Right atrium auricular region (tissue), 2 donors: ENCODE measurements at places on chromosomes 5 and 9. TPM values are rescaled to one million over a fixed set of nuclear protein-coding genes. Genes with fewer than 3 reads are reported as not detected.

The PCDH12 gene
- 8.8 TPM for total RNA-seq

DNA sequence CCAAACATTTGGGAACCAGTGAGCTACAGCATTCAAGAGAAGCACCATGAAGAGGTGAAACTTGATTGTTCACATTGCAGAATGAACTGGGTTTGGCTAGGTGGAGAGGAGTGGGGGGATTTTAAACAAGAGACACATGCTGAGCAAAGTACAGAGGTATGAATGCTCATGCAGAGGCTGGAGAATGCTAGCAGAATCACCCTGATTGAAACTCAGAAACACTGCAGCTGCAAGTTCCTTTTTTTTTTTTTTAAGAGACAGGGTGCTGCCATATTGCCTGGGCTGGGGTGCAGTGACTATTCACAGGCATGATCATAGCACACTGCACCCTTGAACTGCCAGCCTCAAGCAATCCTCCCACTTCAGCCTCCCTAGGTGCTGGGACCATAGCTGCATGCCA lies 35.1 kb downstream of the DENND1A start:
- DNase-seq: no peak

DNA sequence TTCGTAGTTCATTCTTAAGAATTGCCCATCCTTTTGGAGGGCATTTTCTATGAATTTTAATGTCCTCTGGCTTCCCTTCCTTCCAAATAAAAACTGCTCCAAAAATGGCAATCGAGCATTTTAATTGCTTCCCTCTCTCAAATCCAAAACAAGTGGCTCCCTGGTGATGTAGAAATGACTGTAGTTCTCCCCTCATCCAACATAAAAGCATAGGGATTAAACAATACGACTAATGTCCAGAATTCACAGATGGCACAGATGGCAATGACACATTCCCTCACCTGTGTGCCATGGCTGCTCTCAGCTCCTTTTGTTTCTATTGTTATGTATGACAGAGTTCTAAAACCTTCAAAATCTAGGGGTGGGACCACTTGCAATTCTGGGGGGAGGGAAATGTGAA lies 417.3 kb downstream of the RAB3C start:
- no peak for DNase-seq

The PCDHGA2 gene
- 7.5 TPM for total RNA-seq

The NMUR2 gene
- not detected for total RNA-seq

GRCh38 chr5:79032031-79032695 lies 37.3 kb downstream of the DMGDH start:
- DNase-seq: no peak

GRCh38 chr5:168592014-168592368 lies 12.8 kb upstream of the PANK3 start:
- DNase-seq: no peak

The ALDOB gene
- total RNA-seq: 0.85 TPM

GRCh38 chr5:67748165-67748690 lies 467.3 kb upstream of the PIK3R1 start:
- DNase-seq: no peak

The NUTM2G gene
- not detected for total RNA-seq

DNA sequence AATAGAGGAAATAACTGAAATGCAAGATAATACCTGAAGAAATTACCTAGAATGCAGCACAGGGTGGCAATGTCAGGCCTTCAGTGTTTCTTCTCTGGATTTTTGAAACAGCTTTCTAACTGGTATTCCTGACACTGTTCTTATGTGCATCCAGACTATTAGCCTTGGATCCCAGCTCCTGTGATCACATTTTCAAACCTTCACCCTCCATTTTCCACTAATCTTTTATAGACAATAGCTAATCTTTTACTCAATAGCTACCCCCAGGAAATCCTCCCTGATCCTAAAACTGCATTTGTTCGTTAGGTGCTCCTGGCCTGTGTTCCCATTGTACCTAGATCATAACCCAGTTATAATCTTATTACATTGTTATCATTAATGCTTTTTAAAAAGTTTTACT lies 101.5 kb upstream of the DHFR start:
- DNase-seq: no peak

DNA sequence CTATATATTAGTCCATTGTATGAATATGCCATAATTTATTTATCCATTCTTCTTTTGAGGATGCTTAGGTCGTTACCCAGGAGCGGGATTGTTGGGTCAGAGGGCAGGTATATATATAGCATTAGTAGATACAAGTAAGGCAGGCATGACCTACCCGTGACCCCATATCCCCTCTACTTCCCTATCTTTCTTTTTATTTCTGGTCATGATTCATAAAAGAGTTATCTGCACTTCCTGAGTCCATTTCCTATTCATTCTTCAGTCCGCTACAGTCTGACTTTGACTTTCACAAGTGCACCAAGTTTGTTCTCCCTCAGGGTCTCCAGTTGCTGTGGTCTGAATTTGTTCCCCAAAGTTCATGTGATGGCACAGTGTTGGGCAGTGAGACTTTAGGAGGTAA lies 6.9 kb downstream of the RHOBTB3 start:
- no peak for DNase-seq

The KCNN2 gene
- 12.6 TPM for total RNA-seq

DNA sequence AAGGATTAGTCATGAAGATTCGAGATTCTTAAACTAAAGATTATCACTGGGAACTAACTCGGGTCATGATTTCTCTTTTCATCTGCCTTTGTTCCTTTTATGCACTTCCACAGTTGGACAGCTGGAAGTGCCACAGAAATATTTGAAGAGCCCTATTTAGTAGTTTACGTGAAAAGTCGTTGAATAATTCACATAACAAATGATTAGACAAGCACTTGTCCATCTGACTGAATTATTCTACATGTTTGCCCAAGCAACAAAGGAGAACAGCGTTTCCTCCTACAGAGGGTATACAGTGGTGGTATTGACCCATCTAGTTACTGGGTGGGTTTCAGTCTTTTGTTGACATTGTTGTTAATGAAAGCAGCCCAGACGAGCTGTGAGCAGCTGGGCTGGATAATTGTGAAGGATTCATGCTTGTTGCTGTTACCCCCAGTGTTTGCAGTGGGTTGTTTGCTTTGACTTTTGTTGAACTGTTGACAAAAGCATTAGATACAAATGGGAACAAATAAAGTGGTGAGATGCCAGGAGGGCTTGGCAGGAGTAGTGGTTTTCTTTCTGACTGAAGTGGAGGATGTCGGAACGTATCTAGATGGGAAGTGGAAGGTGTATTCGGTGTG lies 96.2 kb downstream of the TLE4 start:
- no peak for DNase-seq
